Left forelimb (tissue), 1 donor: ENCODE measurements at places on chromosomes 4 and X.

DNA sequence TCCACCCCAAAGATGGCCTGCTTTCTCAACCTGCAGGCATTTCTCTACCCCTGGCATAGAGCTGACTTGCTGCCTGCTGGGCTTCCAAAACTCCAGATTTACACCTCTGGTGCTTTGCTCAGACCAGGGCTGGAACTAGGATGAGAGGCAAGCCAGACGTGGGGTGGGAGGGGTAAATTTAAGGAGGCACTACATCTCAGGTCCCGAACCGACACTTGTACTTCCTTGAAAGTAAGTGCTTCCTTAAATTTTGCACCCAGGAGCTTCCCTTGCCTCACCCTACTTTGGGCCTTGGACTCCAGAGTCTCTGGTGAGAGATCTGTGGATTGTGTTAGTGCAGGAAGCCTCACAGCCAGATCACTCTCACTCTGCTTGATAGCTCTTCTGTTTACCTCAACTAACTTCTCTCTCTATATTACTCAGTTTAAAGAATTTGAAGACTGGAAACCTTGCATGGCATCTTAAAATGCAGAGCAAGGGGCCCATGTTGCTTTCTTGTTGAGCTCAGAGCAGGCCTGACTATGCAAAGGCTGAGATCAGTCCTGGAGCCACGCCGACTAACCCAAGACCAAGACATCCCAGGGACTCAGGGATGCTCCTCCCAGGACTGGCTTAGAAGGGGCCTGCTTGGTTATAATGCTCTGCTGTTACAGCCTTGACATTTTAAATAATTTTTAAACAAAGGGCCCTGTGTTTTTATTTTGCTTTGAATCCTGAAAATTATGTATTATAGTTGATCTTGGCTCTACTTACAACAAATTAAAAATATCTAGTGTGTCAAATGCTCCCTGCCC lies 145.0 kb upstream of the LEF1 start:
- DNase-seq, result no peak

DNA sequence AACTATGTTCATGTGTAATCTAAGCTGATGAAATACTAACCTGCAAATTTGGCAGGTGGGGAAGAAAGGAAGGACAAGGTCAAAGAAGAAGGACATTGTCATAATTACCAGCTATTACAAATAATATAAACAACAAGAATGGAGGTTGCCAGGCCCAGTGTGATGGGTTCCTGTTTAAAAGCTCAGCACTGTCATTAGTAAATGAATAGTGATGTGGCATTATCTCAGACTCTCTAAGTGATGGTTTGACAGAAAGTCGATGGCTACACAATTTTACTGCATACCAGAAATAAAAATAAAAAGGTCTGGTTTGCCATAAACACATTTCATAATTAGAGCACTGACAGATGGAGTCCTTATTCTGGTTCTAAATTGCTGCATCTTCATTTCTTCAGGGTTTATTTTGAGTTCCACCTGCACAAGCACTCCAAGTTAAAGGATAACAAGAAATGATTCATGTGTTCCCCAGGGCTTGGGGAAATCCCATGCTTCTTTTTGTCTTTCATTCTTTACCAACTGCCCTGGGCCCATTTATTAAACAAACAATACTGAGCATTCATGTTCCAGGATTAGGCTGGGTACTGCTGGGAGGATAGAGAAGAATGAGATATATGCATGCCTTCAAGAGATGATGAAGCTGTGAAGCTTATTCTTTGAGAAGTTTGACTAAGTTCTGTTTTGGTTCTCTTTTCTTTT lies 367.8 kb upstream of the RASGEF1B start:
- no peak for DNase-seq

GRCh38 chrX:72573158-72573511 lies 492 bp upstream of the HDAC8 start:
- no peak for DNase-seq

DNA sequence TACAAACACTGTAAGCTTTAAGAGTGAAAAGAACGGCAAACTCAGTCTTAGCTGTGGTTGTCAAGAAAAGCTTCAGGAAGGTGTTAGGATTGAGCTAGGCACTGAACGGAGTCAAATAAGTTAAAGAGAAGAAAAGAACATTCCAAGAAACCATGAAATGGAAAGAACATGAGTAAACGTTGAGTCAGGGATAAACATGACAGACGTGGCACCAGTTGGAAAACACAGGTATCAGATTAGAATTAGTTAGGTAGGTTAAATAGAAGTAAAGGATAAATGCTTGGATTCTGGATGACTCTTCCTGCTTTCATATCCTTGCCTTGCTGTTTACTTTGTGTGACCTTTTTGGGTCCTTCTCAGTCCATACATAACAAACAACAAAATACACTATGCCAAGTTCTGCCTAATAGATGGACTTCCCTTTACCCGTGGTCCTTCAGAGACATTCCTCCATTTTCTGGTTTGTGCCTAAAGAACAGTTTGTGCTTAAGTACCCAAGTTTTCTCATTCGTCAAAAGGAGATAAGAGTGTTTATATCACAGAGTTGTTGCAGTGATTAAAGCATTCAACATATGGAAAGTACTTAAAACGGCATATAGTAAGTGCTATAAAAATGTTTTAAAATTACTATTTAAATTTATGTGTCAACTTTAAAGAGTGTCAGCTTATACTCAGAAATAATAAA lies 446.9 kb downstream of the TMA16 start:
- DNase-seq, result no peak

GRCh38 chr4:184473499-184474262 lies 669 bp downstream of the IRF2 start:
- DNase-seq, result peak; percentile 76

- no peak for DNase-seq
Observed at GRCh38 chr4:170931321-170931720, 841.6 kb upstream of the AADAT start.

GRCh38 chr4:149702414-149703293 lies 113.0 kb downstream of the IQCM start:
- no peak for DNase-seq

DNA sequence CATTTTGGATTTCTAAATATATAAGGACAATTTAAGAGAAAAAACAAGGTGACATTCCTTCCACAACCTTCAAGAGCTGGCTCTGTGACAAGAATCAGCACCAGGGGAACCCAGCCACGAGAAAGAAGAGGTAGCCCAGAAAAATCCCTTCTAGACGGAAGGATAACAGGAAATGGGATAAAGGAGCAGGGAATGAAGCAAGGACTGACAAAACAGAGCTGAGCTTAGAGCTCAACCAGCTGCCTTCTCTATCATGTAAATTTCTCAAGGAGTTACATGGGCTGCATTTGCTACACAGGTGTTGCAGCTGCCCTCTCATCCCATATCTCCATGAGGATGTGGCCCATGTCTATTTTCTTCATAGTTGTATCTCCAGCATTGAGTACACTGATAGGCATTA lies 154.2 kb upstream of the PRDX4 start:
- DNase-seq, result no peak

- DNase-seq, result no peak
Observed at GRCh38 chr4:3777669-3778068, 11.5 kb downstream of the ADRA2C start.

DNA sequence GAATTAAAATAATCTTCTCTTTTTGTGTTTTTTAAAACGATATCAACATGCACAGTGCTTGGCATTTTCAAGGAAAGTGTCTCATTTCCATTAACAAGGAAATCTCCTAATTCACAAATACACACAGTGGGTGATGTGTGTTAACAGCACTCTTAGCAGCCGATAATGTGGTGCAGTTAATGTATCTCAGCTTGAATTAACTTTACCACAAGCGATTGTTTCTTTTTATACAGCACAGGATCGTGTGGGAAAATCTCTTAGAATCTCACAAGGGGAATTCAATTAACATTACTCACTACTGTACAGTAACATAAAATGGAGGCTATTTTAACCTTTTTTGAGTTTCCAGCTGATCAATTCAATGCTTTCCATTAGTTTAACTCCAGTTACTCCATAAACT lies 1841.9 kb downstream of the STIM2 start:
- no peak for DNase-seq

DNA sequence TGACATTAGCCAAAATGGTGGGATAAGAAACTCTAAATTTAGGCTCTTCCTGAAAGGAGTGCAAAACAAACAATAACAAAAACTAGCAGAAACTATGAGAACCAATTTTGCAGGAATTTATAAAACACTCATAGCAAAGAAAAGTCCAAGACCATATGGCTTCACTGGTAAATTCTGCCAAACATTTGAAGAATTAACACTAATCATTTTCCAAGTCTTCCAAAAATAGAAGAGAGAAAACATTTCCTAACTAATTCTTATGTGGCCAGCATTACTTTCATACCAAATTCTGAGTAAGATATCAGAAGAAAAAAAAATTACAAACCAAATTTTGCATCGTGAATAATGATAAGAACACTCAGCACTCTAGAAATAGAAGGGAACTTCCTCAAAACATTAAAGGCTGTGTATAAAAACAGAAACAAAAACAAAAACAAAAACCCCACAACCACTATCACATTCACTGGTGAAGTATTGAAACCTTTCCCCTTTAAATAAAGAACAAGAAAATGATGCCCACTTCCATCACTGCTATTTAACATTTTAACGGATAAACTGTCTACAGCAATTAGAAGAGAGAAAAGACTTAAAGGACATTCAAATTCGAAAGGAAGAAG lies 524.3 kb upstream of the GALNTL6 start:
- no peak for DNase-seq

DNA sequence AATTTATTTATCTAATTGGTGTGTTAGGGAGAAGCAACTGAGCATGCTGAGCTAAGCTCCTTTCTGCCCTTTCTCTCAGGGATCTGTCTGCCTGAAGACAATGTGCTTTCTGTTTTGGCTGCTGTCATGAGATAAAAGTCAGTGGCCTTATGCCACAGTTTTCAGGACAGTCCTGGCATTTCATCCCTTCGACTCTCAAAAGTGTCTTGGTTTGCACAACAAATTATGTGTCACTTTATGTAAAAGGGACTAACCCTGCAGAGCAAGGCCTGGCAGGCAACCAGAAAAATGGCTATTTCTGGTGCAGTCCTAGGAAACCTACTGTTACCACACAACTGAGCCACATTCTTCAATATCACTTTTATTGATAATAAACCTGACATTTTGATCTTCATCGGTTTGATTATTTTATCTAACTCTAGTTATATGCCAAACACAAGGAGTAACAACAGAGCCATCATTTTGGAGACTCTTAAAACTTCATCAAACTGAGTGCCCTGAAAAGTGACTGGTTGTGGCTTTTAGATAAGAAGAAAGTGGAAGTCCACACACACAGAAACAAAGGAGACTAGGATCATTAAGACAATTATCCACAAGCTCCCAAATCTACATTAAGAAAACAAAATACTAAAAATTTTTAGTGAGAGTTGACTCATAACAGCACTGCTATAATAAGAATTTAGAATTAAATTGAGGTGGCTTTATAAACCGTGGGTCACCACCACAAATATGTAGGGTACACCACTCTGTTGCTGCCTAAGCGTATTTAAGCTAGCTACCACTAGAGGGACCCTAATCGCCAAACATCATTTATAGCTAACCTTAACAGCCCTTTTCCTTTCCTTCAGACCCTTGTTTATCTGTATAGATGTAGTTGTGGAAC lies 95.9 kb upstream of the PTPN13 start:
- DNase-seq, result no peak

DNA sequence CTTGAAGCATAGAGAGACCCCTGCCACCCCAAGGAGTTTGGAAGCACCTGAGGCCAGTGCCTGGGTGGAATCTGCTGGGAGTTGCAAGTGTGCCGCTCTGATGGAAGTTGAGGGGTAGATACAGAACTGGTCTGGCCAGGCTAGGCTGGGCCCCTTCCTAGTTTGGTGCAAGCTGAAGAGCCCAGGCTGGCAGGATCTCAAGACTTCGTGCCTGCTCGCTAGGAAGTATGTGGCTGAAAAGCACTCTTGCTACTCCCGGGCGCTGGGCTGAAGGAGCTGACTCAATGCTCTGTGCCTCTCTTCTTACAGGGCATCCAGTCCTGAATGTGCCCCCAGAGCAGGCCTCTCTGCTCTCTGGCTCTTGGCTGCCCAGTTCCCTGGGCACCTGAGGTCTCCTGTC lies 51.7 kb upstream of the PJA1 start:
- no peak for DNase-seq

DNA sequence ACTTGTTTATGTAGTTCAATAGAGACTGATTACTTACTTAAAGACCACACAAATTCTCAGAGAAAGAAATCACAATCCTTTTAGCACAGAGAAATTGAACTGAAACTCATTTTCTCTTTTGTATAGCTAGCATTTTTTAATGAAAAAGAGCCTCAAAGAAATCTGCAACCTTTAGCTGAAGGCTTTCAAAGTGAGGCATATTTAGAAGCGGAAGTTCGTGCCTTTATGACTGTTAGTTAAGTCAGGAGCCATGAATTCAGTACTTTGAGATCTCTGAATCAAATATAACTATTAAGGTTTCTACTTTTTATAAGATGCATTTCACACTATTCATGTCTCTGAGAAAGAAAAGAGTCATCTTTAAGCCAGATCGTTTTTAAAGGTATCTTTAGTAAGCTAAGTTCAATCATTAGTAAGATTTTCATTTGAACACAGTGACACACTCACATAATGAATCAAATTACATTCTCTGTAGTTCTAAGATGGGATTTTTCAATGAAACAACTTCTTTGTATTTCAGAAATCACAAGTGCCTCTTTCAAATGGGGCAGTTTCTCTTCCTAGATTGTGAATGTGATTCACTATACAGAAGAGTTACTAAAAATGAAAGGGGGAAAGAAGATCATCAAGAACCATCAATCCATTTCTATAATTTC lies 61.4 kb downstream of the SMARCA1 start:
- DNase-seq, result no peak

DNA sequence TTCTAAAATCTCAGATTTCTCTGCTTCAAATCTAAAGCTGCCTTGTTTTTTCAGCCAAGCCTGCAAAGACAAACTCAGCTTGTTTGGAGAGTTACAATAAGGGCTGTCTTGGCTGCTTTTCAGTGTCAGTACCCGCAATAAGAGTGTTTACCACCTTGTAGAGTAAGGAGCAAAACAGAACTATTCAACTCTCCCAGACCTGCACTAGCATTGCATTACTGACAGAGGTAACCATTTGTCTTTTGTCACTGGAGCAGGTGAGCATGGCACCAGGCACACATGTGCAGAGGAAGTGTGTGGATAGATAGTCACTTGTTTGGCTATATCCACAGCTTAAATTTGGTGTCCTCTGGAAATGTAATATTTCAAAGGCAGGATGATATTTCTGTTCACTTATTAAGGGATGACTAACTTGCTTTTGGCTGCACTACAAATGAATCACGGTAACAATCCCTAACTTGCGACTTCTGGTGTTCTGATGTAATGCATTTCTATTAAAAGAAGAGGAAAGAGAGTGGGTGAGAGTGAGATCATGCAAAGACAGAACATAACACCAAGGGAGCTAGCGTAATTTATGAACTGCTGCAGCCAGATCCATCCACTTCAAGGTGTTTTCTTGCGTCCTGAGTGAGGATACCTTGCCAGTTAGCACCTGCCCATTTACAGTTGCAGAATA lies 38.6 kb downstream of the PTCHD1 start:
- no peak for DNase-seq

GRCh38 chr4:160142579-160142978 lies 1039.7 kb downstream of the RAPGEF2 start:
- no peak for DNase-seq

GRCh38 chrX:46750889-46751288 lies 8.0 kb downstream of the SLC9A7 start:
- DNase-seq, result no peak

- DNase-seq, result no peak
Observed at GRCh38 chr4:141078871-141079270, 54.4 kb downstream of the RNF150 start.

- no peak for DNase-seq
Observed at GRCh38 chrX:67289055-67289499, 254.7 kb upstream of the AR start.

GRCh38 chr4:40525752-40526598 lies 103.7 kb downstream of the RBM47 start:
- DNase-seq, result peak; percentile 67
